ENCODE measurements at places on chromosomes 13 and 19. TPM values are rescaled to one million over a fixed set of nuclear protein-coding genes. Genes with fewer than 3 reads are reported as not detected.
A peak's percentile ranks its signal among the peaks of the same experiment; 100 is the strongest.

FBXO17 gene
- 44.9 TPM for total RNA-seq

DNA sequence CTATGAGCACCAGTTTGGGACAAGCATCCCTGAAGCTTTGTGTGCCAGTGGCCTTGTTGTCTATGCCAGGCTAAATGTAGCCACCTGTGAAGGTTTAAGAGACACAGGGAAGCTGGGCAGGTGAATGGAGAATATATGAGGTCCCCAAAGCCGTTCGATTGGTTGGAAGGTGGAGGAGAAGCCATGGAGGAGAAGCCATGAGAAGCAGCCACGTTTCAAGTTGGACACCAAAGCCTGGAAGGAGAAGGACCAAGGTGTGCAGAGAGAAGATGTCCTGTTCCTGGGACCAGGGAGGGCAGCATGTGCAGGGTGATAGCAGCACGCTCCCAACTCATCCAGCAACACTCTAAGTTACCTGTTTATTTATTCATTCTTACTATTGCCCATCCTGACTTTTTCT is 432.3 kb upstream of the TSHZ3 start:
- no peaks in the 10 kb centered on the region for H3K36me3 ChIP-seq
- no peaks in the 10 kb centered on the region for H3K4me1 ChIP-seq
- no peak for DNase-seq
- H3K4me3 ChIP-seq, result no peak overlapping the region

GRCh38 chr19:11506101-11506555 is 489 bp upstream of the ZNF653 start:
- H3K4me1 ChIP-seq, result peaks cover 19% of the 10 kb centered on the region
- DNase-seq, result no peak

TGFB1 gene
- 255 TPM for total RNA-seq

DNA sequence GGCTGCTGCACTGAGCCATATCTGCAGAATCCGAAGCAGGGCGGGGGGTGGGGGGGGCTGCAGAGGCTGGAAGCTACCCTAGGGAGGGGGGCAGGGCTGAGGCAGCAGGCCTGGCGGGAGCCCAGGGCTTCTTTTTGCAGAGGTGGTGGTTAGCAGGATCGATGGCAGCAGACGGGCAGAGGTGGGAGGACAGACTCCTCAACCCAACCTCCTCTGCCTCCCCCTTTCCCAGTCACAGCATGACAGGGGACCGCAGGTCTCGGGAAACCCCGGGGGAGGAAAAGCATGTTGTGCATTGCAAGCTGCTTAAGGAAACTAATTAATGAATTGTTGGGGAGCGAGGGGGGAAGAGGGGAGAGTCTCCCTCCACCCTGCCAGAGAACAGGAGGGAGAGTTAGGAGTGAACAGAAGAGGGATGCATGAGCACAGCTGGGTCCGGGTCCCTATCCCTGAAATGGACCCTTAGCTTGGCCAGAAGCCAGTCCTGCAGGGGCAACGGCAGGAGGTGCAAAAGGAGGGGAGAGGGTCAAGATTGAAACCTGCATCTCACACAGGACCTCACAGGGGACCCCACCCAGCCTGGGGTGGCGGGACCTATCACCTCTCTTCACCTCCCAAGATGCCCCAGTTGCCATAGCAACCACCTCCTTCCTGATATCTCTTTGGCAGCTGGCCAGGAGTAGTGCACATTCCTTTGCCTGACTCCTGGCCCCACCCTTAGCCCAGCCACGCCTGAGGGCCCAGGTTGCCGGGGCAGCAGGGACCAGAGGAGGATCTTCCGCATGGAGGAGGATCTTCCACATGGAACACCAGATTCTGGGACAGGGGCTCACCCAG is 1.8 kb downstream of the FXYD7 start:
- H3K27ac ChIP-seq, result no peak overlapping the region
- no peak overlapping the region for H3K4me3 ChIP-seq
- DNase-seq, result no peak
- H3K27me3 ChIP-seq, result peaks cover 21% of the 10 kb centered on the region
- H3K4me1 ChIP-seq, result peaks cover 39% of the 10 kb centered on the region
- H3K36me3 ChIP-seq, result no peaks in the 10 kb centered on the region

- peaks cover 56% of the 10 kb centered on the region for H3K4me1 ChIP-seq
- peak overlapping the region; percentile 34 for H3K27ac ChIP-seq
- no peak for DNase-seq
- H3K36me3 ChIP-seq, result peaks cover 17% of the 10 kb centered on the region
- no peaks in the 10 kb centered on the region for H3K27me3 ChIP-seq
Observed at GRCh38 chr19:5948752-5949564, 29.0 kb downstream of the RANBP3 start.

DNA sequence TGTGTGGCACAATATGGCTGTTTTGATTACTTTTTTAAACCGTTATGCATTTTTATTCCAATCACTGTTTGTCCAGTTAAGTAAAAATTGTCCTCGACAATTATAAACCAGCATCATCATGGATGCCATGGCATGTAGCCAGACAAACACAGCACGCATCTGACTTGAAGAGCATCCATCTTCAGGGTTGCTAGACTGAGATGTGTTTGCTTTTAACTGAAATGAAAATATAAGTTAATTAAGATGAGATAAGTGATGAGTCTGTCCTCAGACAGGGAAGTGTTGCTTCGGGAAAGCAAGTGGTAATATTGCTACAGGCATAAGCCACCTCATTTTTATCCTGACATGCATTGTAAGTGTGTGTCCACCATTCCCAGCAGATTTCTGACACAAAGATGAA is 92.8 kb upstream of the TPP2 start:
- DNase-seq, result no peak
- H3K27ac ChIP-seq, result no peak overlapping the region

GRCh38 chr19:9552536-9553274 is 14.3 kb upstream of the ZNF426 start:
- no peaks in the 10 kb centered on the region for H3K4me1 ChIP-seq
- H3K36me3 ChIP-seq, result peaks cover 13% of the 10 kb centered on the region
- DNase-seq, result no peak
- no peak overlapping the region for H3K27ac ChIP-seq
- H3K27me3 ChIP-seq, result no peaks in the 10 kb centered on the region

DNA sequence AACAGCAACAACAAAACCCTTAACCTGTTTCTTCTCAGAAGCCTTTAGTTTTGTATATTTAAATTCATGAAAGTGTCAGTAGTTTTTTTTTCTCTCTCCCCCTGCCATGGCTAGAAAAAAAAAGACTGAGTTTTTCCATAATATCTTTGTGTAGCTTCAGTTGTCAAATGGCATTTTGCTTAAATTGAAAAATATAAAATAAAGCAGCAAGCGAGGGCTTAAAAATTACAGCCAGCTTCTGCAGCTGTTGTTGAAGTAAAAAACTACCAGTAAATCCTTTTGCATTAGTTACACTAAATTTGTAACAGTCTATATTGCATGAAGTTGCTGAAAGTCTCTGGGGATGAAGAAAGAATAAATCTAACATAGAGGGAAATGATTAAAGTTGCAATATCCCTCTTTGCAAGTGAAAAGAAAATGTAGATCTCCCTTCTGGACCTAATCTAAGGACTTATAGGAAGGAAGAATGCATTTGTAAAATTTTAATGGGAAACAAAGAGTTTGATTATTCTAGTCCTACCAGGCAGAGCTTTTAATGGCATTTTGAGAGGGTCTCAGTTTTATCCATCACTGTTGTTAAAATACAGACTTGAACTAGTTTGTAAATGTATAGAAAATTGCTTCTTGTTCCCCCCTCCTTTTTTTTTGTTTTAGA is 215.7 kb downstream of the ATP8A2 start:
- H3K4me1 ChIP-seq, result peaks cover 4% of the 10 kb centered on the region
- H3K27me3 ChIP-seq, result no peaks in the 10 kb centered on the region
- no peak overlapping the region for H3K27ac ChIP-seq
- no peak for DNase-seq
- H3K4me3 ChIP-seq, result no peak overlapping the region

GRCh38 chr13:109881347-109881725 is 95.0 kb upstream of the IRS2 start:
- no peak overlapping the region for H3K4me3 ChIP-seq
- DNase-seq, result no peak
- H3K4me1 ChIP-seq, result no peaks in the 10 kb centered on the region
- no peak overlapping the region for H3K27ac ChIP-seq

CCDC159 gene
- 22.4 TPM for total RNA-seq

- no peaks in the 10 kb centered on the region for H3K27me3 ChIP-seq
- H3K4me3 ChIP-seq, result no peak overlapping the region
- no peak for DNase-seq
- no peak overlapping the region for H3K27ac ChIP-seq
- peaks cover 22% of the 10 kb centered on the region for H3K4me1 ChIP-seq
Observed at GRCh38 chr13:67042556-67042955, 187.6 kb downstream of the PCDH9 start.

GRCh38 chr19:31304831-31305312 is 44.4 kb downstream of the TSHZ3 start:
- H3K4me1 ChIP-seq, result no peaks in the 10 kb centered on the region
- no peaks in the 10 kb centered on the region for H3K36me3 ChIP-seq
- DNase-seq, result no peak

GRCh38 chr13:21012841-21013681 is 48.3 kb downstream of the LATS2 start:
- peaks cover 6% of the 10 kb centered on the region for H3K36me3 ChIP-seq
- DNase-seq, result no peak
- peak overlapping the region; percentile 26 for H3K4me3 ChIP-seq
- H3K27me3 ChIP-seq, result no peaks in the 10 kb centered on the region
- H3K27ac ChIP-seq, result peak overlapping the region; percentile 97
- H3K4me1 ChIP-seq, result peaks cover 75% of the 10 kb centered on the region

- no peaks in the 10 kb centered on the region for H3K27me3 ChIP-seq
- DNase-seq, result no peak
- H3K36me3 ChIP-seq, result no peaks in the 10 kb centered on the region
- no peak overlapping the region for H3K27ac ChIP-seq
- no peaks in the 10 kb centered on the region for H3K4me1 ChIP-seq
Observed at GRCh38 chr19:29467824-29468401, 57.9 kb upstream of the VSTM2B start.

DNA sequence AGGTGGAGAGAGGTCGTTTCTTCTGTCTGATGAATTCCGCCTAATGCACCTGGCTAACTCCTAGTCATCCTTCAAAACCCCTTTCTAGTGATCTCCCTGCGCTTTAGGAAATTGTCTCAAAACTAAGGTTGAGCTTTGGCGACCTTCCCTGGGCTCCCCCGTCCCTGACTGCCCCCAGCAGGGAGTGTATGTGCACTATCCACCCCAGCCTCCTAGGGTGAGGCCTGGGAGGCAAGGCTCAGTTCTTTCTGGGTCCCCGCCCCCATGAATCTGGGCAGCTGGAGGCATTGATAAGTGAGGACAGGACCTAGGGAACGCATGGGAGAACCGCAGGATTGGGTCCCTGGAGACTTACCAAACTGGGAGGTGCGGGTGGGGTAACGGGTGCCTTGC is 378 bp downstream of the TLE6 start:
- peaks cover 38% of the 10 kb centered on the region for H3K4me1 ChIP-seq
- H3K4me3 ChIP-seq, result peak overlapping the region; percentile 87
- H3K36me3 ChIP-seq, result no peaks in the 10 kb centered on the region
- peaks cover 16% of the 10 kb centered on the region for H3K27me3 ChIP-seq
- H3K27ac ChIP-seq, result no peak overlapping the region

DNA sequence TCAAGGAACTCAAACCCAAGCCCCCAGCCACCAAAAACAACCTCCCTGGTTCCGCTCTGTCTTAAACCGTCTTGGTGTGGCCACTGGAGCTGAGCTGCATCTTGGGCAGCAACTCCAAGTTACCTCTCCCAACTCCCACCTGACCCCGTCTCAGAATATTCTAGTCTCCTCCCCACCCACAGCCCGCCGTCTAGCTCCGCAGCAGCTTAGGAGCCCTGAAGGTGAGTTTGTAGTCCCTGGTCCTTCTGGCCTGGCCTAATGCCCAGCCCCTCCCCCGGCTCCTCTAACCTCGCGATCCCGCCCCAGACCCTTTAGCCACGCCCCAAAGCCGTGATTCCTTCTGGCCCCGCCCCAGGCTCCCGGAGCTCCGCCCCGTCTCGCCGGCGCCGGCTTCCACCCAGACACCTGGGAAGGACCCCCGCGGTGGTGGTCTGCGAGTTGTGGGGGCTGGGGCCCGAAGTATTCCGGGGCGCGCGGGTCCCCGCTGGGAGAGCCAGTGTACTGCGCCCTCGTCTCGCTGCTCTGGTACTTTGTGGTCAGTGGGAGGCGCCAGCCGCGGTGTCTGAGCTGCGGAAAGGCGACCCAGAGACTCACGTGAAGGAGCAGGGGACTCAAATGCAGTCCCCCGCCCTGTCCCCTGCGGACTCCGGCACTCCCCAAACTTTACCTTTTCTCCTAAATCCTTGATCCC is 2.5 kb upstream of the LHB start:
- H3K27ac ChIP-seq, result no peak overlapping the region
- peak overlapping the region; percentile 29 for H3K4me3 ChIP-seq
- no peak for DNase-seq
- H3K36me3 ChIP-seq, result peaks cover 7% of the 10 kb centered on the region

GRCh38 chr13:36709136-36709890 is 35.5 kb downstream of the SERTM1 start:
- no peak overlapping the region for H3K27ac ChIP-seq
- H3K4me1 ChIP-seq, result peaks cover 7% of the 10 kb centered on the region
- H3K4me3 ChIP-seq, result no peak overlapping the region
- H3K36me3 ChIP-seq, result no peaks in the 10 kb centered on the region
- peaks cover 12% of the 10 kb centered on the region for H3K27me3 ChIP-seq

DNA sequence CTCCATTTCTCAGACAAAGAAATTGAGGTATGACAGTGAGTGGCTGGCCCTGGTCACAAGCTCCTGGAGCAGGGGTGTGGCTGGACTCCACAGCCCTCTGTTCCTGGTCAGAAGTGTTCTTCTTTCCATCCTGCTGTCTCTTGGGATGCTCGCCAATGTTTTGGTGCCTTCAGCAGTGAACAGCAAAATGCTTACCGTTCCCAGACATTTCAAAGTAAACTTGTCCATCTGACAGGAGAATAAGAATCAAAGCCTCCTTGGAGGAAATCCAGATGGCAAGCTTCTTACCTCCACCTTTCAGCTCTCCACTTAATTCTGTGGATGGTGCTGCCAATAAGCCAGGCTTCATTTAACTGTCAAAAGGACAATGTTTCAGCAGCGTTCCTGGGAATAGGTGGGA is 954.1 kb downstream of the UQCRFS1 start:
- no peak for DNase-seq
- no peak overlapping the region for H3K4me3 ChIP-seq
- no peaks in the 10 kb centered on the region for H3K36me3 ChIP-seq

GRCh38 chr13:51222037-51222685 is at the start of gene FAM124A:
Gene FAM124A (plus strand): TSS chr13:51222398. CDS start chr13:51222502, 104 bp downstream.
- H3K27me3 ChIP-seq, result peaks cover 34% of the 10 kb centered on the region
- H3K27ac ChIP-seq, result no peak within 1 kb of the TSS
- peaks cover 11% of the 10 kb centered on the region for H3K4me1 ChIP-seq

LCP1 gene
- total RNA-seq, result not detected

DNA sequence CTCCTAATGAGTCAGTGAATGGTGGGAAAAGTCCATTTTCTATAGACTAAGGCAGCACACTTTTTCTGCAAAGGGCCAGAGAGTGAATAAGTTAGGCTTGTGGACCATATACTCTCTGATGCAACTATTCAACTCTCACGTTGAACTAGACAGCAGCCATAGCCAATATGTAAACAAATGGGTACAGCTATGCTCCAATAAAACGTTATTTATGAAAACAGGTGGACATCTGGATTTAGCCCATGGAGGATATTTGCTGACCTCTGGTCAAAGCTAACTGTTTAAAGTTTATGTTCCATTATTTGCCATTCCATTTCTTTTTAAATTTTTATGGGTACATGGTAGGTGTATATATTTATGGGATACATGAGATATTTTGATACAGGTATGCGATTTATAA is 4.7 kb upstream of the CCDC169 start:
- DNase-seq, result no peak
- no peak overlapping the region for H3K27ac ChIP-seq
- no peaks in the 10 kb centered on the region for H3K27me3 ChIP-seq

ZNF614 gene
- 8.4 TPM for total RNA-seq

GRCh38 chr19:10201176-10201575 is 6.4 kb upstream of the DNMT1 start:
- no peak overlapping the region for H3K4me3 ChIP-seq
- DNase-seq, result no peak
- no peaks in the 10 kb centered on the region for H3K36me3 ChIP-seq
- H3K27ac ChIP-seq, result no peak overlapping the region
